DND-41 (cell line): ENCODE measurements at places on chromosomes 6 and 20.
A peak's percentile ranks its signal among the peaks of the same experiment; 100 is the strongest.

GRCh38 chr6:146544616-146545182 lies 1.1 kb downstream of the RAB32 start:
- no peak for DNase-seq

GRCh38 chr20:60055740-60056139 lies 97.5 kb downstream of the CDH26 start:
- peak; percentile 91 for DNase-seq

- DNase-seq, result no peak
These were observed 12.1 kb upstream of the HINT3 start for GRCh38 chr6:125944434-125944816.

DNA sequence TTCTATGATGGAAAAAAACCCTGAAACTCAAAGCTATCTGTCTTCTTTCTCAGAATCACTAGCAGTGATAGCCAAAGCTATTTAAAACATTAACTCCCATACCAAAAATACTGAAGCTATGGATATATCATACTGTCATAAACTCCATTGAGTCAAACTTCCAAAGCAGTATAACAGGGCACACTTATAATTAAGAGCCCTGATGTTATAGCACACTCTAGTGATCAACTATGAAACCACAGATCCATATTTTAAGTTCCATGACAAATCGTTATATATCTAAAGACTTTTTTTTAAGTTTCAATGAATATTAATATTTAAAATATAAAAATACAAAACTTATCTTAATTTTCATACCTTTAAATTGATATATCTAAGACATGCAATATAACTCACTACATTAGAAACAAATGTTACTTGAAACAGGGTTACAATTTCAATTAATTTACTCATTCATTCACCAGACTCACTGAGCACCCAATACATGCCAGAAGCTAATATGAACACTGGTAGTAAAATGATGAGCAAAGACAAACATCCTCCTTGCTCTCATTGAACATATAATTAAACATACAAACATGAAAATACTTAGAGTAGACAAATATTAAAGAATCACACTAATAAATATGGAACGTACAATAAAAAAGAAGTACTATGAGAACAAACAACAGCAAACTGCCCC lies 69.3 kb downstream of the IBTK start:
- DNase-seq, result no peak

DNA sequence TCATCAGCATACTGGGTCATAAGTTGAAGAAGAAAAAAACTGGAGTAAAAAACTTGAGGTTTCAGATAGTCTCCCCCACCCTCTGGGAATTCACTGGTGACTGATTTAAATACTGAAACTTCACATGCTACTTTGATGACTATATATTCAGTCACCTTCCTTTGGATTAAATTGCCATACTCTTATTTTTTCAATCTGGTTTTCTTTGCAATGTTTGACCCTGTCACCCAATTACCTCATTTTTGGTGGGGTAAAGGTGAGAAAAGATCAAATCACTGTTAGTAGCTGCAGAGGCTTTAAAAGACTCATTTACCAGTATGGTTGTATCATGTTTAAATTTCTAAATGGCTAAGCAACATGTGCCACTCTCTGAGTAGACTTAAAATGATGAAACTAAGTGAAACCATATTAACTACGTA lies 862.7 kb upstream of the FLRT3 start:
- DNase-seq, result no peak
